Cerebellar cortex (tissue), 1 donor: ENCODE measurements at places on chromosomes 3 and 15.
A peak's percentile ranks its signal among the peaks of the same experiment; 100 is the strongest.

DNA sequence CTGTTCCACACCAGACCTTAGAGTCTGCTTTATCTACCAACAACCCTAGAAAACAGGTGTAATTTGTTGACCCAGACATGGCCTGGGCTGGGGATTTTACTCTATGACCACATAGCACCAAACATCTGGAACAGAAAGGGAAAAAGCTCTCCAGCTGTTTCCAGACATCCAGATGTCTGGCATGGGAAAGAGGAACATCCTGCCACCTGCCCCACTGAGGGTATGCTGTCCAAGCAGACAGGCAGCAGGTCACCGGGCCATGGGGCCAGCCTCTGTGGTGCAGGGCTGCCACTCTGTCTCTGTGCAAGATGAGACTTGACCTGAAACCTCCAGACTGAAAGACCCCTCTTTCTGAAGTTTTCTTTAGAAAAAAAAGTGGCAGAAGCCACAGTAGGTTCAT lies 359.3 kb upstream of the ICE2 start:
- DNase-seq = no peak

DNA sequence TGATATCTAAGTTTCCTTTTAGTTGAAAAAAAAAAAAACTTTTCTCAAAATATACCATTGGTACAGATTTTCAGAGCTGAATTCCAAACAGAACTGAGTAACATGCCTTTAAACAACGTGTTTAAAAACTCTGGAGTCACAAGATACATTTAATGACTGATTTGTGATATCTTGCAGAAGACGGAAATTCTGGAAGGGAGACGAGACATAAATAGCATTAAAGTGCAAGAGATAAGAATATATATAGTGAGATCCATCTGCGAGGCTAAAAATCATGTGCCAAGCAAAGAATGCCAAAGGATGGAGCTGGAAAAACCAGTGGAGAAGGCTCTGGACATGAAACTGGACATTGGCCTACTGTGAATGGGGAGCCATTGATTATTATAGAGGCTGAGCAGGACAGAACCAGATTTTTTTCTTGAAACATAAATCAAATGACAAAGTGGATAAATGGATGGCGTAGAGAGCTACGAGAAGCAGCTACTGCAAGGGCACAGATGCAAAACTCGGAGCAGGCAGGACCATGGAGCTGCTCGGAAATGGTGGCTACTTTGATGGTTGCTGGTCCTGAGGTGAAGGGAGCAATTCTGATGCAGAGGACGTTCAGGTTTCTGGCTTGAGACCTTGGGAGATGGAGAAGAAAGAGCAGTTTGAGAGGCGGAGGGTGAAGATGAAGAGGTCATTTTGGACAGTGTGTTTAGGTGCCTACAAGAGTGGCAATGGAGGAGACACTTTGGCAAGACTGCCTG lies 88.8 kb downstream of the CPN2 start:
- no peak for DNase-seq

GRCh38 chr3:56801662-56802377 lies at the start of gene ARHGEF3:
TSS of gene ARHGEF3 (minus strand) at chr3:56801949. CDS start at chr3:56801798, 151 bp downstream.
- DNase-seq = peak; percentile 88

GRCh38 chr3:16329036-16329825 lies 64.2 kb downstream of the OXNAD1 start:
- peak; percentile 65 for DNase-seq

DNA sequence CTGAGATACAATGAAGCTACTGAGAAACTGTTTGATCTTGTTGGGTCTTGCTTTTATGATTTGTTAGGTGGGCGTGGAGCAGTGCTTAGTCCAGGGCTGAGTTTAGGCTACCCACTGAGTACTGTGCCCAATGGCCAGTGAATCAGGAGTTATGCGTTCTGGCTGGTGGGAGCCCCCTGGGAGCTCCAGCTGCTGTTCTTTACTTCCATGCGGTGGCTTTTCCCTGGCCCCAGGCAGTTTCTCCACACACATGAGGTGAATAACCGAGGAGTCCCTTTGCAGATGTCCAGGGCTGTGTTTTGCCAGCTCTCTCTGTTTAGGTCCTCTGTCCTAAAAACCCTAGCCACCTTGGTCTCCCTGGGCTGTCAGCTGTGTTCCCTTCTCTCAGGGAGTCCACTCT lies 106.5 kb downstream of the KLF13 start:
- no peak for DNase-seq

- peak; percentile 39 for DNase-seq
Measured at GRCh38 chr3:58628823-58629562, 37.6 kb downstream of the FAM3D start.

GRCh38 chr3:145159640-145160039 lies 1001.3 kb downstream of the PLOD2 start:
- DNase-seq = no peak

GRCh38 chr3:142434503-142434902 lies 13.3 kb downstream of the XRN1 start:
- no peak for DNase-seq

DNA sequence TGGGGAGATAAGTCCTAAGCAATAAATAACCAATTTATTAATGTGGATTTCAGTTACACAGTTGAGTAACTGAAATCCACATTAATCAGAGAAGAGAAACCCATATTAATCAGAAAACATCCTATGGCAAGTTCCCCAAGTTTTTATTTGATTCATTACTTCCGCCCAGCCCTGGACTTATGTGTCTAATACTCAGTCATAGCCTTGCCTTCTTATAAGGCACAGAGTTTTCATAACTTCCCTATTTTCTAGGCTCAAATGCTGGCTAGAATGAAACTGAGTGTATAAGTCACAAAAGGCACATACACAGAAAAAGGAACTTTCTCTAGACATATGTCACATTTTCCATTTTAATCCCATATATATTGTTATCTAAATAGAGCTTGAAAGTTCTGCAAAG lies 28.8 kb downstream of the CD47 start:
- no peak for DNase-seq
